ENCODE measurements at places on chromosomes 4 and X. TPM values are rescaled to one million over a fixed set of nuclear protein-coding genes. Genes with fewer than 3 reads are reported as not detected.

The NMU gene
- not detected for total RNA-seq

The MAD2L1 gene
- total RNA-seq: 4.7 TPM

- H3K27ac ChIP-seq: no peak overlapping the region
- H3K4me1 ChIP-seq: no peaks in the 10 kb centered on the region
- DNase-seq: no peak
- H3K27me3 ChIP-seq: no peaks in the 10 kb centered on the region
- H3K4me3 ChIP-seq: no peak overlapping the region
Observed at GRCh38 chr4:113248320-113248719, 198.9 kb downstream of the ANK2 start.

DNA sequence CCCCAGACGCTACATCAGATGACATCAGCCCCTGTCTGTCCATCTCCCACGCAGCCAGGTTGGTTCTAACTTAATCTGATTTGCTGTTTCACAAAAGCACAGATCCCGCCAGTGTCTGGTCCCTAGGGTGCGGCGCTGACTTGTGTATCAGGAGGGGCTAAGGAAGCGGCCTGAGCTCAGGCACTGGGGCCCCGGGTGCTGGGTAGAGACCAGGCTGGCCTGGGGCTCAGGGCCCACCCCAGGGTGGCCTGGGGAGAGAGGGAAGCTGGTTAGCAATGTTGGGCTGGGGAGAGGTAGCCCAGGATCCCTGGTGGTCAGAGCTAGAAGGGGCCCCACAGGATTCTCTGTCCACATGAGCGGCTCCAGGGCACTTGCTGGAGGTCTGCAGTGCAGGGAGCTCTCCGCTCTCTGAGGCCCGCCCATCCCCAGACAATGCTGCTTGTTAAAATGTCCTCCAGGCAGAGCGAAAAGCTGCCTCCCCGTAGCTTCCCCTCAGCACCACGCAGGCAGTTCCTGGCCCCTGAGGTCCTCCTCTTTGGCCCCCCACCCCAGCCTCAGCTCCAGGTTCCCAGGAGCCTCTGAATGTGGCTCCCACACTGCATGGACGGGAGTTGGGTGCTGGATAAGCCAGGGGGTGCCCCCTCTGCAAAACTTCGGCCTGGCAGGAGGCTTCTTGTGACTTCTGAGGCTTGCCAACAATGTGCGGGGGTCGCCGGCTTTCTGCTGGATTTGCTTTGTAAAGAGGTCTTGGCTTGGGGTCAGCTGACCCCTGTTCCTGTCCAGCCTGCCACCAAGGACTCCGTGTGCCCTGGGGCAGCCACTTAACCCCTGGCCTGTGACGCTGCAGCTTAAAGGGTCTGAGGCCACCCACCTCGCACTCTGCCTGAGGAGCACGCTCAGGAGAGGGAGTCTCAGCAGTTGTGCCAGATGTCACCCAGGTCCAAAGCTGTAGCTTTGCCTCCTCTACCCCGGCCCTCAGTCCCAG lies 112.9 kb downstream of the CPZ start:
- H3K4me1 ChIP-seq: no peaks in the 10 kb centered on the region
- no peak overlapping the region for H3K4me3 ChIP-seq
- H3K27me3 ChIP-seq: peaks cover 11% of the 10 kb centered on the region
- no peaks in the 10 kb centered on the region for H3K36me3 ChIP-seq

The SPON2 gene
- 29.8 TPM for total RNA-seq

DNA sequence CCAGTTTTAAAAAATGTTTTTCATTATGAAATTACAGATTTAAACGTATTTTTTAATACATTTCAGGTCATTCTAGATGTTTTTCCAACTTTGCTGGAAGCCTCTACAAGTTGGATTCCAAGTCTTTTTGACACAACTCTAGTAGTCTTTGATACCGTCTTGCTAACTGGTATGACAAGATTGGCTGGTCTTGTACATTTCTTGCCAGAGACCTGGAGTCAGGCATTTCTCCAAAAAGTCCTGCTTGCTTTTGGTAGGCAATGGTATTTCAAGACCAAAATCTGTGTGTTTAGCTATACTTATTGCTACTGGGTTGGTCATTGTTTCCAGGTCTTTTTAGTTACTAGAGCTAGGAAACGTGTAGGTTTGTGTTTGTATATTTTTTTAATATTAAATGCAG lies 64.6 kb downstream of the SLAIN2 start:
- H3K4me3 ChIP-seq: no peak overlapping the region
- H3K27me3 ChIP-seq: no peaks in the 10 kb centered on the region
- DNase-seq: no peak

GRCh38 chr4:89681219-89681618 lies 155.7 kb downstream of the SNCA start:
- H3K27ac ChIP-seq: no peak overlapping the region
- no peak for DNase-seq
- H3K27me3 ChIP-seq: no peaks in the 10 kb centered on the region
- H3K4me3 ChIP-seq: no peak overlapping the region
- H3K4me1 ChIP-seq: no peaks in the 10 kb centered on the region

DNA sequence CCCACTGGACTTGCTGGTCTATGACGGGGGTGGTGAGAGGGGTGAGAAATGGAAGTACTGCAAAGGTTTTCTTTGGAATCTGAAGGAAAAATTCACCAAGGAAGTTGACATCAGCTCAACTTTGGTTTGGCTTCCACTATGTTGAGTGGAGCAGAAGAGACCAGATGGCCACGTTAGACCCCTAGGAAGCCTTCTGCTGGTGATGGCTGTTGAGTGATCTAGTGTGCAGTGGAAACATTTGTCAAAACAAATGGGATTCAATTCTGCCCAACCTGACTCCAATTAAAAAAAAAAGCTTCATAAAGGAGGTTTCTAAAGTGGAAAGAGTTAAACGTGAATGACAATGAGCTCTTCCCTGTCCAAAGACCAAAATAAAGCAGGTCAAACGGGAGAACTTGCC lies 25.7 kb downstream of the SEL1L3 start:
- no peak overlapping the region for H3K27ac ChIP-seq
- H3K4me3 ChIP-seq: no peak overlapping the region
- DNase-seq: no peak

DNA sequence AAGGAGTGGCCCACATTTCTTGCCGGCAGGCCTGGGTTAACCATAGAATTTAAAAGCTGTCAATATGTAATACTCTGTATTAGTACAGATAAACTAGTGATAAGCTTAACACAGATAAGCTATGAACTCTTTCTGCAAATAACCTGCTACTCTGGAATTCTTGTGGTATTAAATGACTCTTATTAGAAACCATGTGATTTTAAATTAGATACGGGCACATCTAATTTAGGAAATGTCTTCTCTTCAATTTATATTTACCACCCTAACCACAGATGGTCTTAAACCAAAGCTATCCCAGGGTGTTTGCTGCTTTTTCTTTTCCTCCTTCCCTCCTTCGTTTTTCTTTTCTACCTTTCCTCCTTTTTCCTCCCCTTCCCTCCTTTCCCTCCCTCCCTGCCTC lies 4.9 kb downstream of the GNRHR start:
- no peaks in the 10 kb centered on the region for H3K27me3 ChIP-seq
- H3K36me3 ChIP-seq: no peaks in the 10 kb centered on the region
- no peak overlapping the region for H3K27ac ChIP-seq
- DNase-seq: no peak

The RHOXF2 gene
- under 0.01 TPM for total RNA-seq

DNA sequence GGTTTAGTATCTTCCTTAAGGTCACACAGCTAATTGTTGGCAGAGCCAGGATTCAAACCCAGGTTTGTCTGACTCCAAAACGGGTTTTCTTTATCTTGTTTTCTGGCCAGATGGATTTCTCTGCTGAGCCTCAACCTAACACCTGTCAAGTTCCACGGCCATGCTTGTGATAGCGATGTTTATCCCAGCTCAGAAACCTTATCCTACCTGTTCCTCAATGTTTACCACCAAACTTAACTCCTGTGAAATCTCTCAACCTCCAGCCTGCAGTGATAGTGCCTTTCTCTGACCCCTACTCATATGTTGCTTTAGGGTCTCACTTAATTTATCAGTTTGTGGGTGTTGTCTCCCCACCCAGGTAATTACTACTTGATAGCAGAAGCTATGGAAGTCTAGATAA lies 246.0 kb downstream of the DCTD start:
- H3K4me3 ChIP-seq: no peak overlapping the region
- H3K36me3 ChIP-seq: no peaks in the 10 kb centered on the region
- no peaks in the 10 kb centered on the region for H3K4me1 ChIP-seq
- no peak overlapping the region for H3K27ac ChIP-seq
- H3K27me3 ChIP-seq: no peaks in the 10 kb centered on the region

DNA sequence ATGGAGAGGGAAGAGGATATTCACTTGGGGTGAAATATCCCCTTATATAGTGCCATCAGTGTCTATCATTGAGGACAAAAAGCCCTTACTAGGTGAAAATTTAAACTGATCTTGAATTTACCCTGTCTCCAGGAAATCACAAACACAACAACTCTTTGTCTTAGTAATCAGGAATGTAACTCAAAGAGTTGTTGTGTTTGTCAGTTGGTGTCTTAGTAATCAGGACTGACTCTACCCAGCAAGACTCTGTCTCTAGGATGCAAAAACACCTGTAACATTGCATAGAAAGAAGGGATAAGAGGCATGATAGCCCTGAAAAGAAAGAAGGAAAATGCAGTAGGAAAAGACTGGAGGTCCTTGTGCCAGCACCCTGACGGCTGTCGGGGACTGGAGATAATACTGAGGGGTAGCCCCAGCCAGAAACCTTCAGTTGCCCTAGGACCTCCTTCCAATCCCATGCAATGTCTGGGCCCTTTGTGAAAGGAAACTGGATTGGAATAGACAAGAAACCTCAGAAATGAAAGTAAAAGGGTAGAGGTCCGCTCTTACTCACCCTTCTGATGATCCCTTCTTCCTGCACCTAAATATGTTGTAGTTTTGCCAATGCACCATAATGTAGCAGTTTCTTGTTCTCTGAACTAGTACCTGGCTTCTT lies 45.3 kb downstream of the HMGB2 start:
- no peak overlapping the region for H3K27ac ChIP-seq
- H3K27me3 ChIP-seq: no peaks in the 10 kb centered on the region
- no peak overlapping the region for H3K4me3 ChIP-seq
- DNase-seq: no peak

GRCh38 chr4:16573739-16574138 lies 324.7 kb downstream of the LDB2 start:
- peak; percentile 15 for DNase-seq
- no peak overlapping the region for H3K4me3 ChIP-seq
- H3K27ac ChIP-seq: peak overlapping the region; percentile 54
- no peaks in the 10 kb centered on the region for H3K27me3 ChIP-seq
- H3K36me3 ChIP-seq: no peaks in the 10 kb centered on the region

DNA sequence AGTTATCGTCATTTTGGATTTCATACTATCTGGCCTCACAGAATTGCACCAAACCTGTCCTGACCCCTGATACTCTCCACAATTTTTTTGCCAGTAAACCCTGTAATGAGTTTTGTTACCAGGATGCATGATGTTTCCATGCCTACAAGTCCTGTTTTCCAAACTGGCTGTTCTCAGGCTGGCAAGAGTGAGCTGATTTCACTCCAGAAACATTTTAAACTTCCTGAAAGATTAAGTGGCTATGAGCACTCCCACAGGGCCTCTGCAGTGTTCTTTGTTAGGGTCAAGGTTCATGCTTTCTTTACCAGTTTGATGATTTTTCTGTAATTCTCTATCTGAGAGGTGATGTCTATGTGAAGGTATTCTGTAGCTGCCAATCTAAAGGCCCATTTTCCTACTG lies 31.7 kb upstream of the PDLIM3 start:
- peak overlapping the region; percentile 87 for H3K27ac ChIP-seq
- peak; percentile 69 for DNase-seq
- H3K27me3 ChIP-seq: no peaks in the 10 kb centered on the region
- H3K4me3 ChIP-seq: no peak overlapping the region
- no peaks in the 10 kb centered on the region for H3K36me3 ChIP-seq

- no peak for DNase-seq
- H3K27me3 ChIP-seq: no peaks in the 10 kb centered on the region
- no peak overlapping the region for H3K27ac ChIP-seq
- H3K4me1 ChIP-seq: peaks cover 7% of the 10 kb centered on the region
Observed at GRCh38 chr4:119227690-119228089, 15.2 kb downstream of the USP53 start.

- H3K27me3 ChIP-seq: peaks cover 8% of the 10 kb centered on the region
- no peaks in the 10 kb centered on the region for H3K36me3 ChIP-seq
- H3K4me1 ChIP-seq: no peaks in the 10 kb centered on the region
- H3K27ac ChIP-seq: no peak within 1 kb of the TSS
- DNase-seq: peak; percentile 97
- peak within 1 kb of the TSS; percentile 62 for H3K4me3 ChIP-seq
Observed at GRCh38 chrX:47619486-47620302, at the start of gene SYN1. TSS of gene SYN1 (minus strand) at chrX:47619857. CDS start at chrX:47619728, 129 bp downstream.

DNA sequence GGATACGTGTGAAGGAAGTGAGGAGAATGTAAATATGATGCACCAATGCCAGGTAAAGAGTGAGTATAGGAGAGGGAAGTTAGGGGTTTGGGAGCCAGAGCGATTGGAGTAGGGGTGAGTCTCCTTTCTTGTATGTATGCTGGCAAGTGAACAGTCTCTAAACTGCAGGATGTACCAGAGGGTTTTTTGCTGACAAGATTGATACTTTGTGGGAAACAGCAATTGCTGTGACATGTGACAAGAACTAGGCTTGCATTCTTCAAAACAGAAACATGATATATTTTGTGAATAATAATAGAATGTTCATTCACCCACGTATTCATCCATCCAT lies 706 bp downstream of the CHIC1 start:
- no peaks in the 10 kb centered on the region for H3K36me3 ChIP-seq
- peak overlapping the region; percentile 74 for H3K4me3 ChIP-seq
- no peak for DNase-seq
- peaks cover 13% of the 10 kb centered on the region for H3K27me3 ChIP-seq
- H3K4me1 ChIP-seq: peaks cover 6% of the 10 kb centered on the region
- H3K27ac ChIP-seq: peak overlapping the region; percentile 56

DNA sequence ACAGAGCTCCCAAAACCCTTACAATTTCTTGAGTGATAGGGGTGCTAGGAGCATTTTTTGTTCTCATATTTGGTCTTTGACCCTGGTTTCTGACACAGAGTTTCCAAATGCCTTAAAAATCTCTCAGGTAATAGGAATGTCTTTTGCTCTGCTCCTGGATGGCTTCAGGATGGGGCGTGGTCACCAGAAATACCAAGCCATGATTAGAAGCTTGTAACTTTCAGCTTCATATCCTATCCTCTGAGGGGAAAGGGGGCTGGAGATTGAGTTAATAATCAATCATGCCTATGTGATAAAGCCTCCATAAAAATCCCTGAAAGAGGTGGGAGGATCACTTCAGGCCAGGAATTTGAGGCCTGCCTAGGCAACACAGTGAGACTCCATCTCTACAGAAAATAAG lies 34.6 kb upstream of the IL9R start:
- no peak overlapping the region for H3K27ac ChIP-seq
- H3K4me3 ChIP-seq: no peak overlapping the region
- H3K27me3 ChIP-seq: no peaks in the 10 kb centered on the region

- no peaks in the 10 kb centered on the region for H3K4me1 ChIP-seq
- no peak overlapping the region for H3K27ac ChIP-seq
- H3K27me3 ChIP-seq: peaks cover 2% of the 10 kb centered on the region
- DNase-seq: no peak
- no peaks in the 10 kb centered on the region for H3K36me3 ChIP-seq
- no peak overlapping the region for H3K4me3 ChIP-seq
Observed at GRCh38 chr4:89829470-89830138, 7.4 kb downstream of the SNCA start.

- H3K4me3 ChIP-seq: no peak overlapping the region
- H3K27ac ChIP-seq: peak overlapping the region; percentile 76
- no peak for DNase-seq
- H3K4me1 ChIP-seq: peaks cover 44% of the 10 kb centered on the region
- no peaks in the 10 kb centered on the region for H3K27me3 ChIP-seq
Observed at GRCh38 chr4:98470366-98470765, 188.0 kb downstream of the TSPAN5 start.

The CNKSR2 gene
- total RNA-seq: 1.2 TPM

All from osteoblast (primary cell).